ENCODE measurements at places on chromosomes 3 and 15.

- no peak for DNase-seq
Measured at GRCh38 chr3:77247061-77247460, 207.2 kb downstream of the ROBO2 start.

GRCh38 chr3:122572940-122573412 lies 4.5 kb upstream of the PARP15 start:
- DNase-seq: peak; percentile 33

DNA sequence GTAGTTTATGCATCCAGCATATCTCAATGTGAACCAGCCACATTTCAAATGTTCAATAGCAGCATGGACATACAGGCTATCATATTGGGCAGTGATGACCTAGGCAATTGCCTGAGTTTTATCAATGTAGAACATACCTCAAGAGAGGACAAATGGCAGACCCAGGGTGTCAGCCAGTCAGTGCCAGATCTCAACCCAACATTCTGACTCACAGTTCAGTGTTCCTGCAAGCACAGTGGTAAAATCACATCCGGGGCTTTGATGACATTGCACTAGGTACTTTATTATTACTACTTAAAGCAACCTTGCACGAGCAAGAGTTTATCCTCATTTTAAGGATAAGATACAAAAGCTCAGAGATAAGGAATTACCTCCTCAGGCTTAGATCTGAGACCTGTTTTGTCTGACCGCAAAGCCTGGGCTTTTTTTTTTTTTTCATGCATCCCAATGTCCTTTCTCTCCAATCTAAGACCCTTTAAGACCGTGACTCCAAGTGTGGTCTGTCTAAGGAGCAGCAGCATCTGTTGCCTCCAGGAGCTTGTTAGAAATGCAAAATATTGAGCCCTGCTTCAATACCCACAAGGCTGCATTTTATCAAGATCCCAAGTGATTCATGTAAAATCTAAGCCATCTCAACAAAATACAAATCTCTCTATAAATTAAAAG lies 60.1 kb downstream of the SLC12A1 start:
- peak; percentile 3 for DNase-seq

- DNase-seq: no peak
Measured at GRCh38 chr3:14368146-14368545, 34.3 kb upstream of the SLC6A6 start.

DNA sequence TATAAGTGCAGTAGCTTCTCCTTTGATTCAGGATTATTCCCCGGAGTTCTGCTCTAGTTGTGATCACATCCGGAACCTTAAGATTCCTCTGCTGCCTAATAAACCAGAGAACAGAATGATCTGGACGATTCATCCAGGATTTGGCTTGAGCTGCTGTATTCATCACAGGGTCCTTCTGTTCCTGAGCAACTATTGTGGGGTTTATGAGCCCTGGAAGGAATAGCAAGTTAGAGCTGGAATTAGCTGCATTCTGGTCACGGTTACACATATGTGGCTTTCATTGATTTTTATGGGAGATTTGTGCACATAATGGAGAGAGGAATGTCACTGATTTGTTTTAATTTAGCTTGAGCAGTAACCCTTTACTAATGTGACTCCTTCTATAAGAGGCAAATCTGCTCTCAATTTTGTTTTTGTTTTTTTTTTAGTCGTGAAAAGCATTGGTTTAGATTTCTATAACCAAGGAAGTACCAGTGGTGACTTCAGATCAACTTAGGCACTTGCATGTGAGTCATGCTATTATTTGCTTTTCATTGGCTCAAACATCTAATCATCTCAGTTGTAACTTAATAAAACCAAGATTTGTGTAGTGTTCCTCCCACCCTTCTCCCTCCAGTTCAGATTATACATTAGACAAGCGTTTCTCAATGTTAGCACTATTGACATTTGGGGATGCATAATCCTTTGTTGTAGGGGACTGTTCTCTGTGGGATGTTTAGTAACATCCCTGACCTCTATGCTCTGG lies 148.5 kb downstream of the OTOL1 start:
- no peak for DNase-seq

Measured in H54 (cell line).